Stimulated activated CD8-positive, alpha-beta memory T cell treated with anti-CD3 and anti-CD28 coated beads, Interleukin-2, amount 100 ng/mL, for 48 hours (primary cell): ENCODE measurements at places on chromosomes 1 and 21.

- DNase-seq, result no peak
Measured at GRCh38 chr1:84078108-84078841, 65.8 kb upstream of the PRKACB start.

- no peak for DNase-seq
Measured at GRCh38 chr1:116769994-116770393, 15.8 kb downstream of the CD2 start.

DNA sequence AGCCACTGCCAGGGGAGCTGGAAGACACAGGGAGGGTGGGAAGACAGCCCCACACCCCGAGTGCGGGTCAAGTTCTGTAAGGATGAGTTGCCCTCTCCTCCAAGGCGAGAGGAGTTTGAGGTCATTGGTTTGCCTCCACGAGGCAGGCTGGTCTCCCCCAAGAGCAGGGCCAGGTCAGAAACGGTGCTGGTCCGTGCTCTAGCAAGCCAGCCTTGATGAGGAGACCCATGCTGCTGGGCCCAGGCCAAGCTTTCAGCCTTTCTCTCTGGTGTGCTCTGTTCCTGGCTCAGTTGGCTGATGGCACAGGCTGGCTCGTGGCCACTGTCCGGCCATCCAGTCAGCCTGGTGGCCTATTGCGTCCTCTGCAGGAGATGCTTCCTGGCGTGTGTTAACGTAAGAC, 12.0 kb upstream of the PCBP3 start:
- no peak for DNase-seq

DNA sequence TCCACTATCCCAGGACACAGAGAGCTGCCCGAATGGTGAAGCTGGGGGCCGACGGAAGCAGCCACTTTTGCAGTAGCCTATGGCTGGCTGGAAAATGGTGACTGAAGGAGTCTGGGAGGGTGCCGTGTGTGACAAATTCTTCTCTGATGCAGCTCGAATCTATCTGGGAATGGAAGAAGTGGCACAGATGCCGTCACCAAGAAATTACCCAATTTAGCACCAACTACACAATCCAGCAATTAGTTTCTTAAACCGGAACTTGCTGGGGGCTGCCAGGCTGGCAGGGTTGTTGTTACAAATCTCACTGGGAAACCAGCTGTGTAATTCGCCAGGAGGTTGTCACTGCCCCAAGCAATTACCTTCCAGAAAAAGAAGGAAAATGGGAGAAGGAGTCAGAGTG, 18.0 kb downstream of the DLGAP3 start:
- DNase-seq, result no peak

DNA sequence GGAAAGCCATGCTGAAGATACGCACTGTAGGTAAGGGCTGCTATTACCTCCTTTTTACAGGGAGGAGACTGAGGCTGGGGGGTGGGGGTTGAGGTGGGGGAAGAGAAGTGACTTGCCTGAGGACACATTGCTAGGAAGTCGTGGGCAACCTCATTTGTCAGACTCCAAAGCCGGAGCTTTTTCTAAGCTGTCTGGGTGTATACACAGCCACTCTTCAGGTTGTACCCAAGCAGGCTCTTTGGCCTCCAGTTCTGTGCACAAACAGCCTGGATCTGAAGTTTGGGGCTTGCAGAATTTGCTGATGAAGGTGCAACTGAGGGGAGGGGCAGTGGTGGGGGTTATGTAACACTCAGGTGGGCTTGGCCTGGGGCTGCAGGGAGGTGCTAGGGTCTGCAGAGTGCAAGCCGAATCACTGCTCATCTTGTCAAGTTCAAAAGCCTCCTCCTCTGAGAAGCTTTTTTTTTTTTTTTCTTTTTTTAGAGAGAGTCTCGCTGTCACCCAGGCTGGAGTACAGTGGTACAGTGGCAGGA, 16.9 kb downstream of the TINAGL1 start:
- DNase-seq, result no peak

GRCh38 chr1:164780111-164780812, 221.3 kb downstream of the PBX1 start:
- no peak for DNase-seq

- no peak for DNase-seq
Measured at GRCh38 chr1:119882132-119883049, 13.9 kb downstream of the ADAM30 start.

GRCh38 chr1:190908691-190909090, 431.0 kb upstream of the BRINP3 start:
- DNase-seq, result no peak

- no peak for DNase-seq
Measured at GRCh38 chr21:25234857-25235801, 372.2 kb downstream of the MRPL39 start.

GRCh38 chr1:24323281-24323680, 4.1 kb downstream of the GRHL3 start:
- no peak for DNase-seq

- peak; percentile 12 for DNase-seq
Measured at GRCh38 chr1:42379794-42380585, 602 bp upstream of the RIMKLA start.

GRCh38 chr1:43854473-43854872, 79.1 kb upstream of the ARTN start:
- DNase-seq, result no peak

GRCh38 chr1:179043266-179043665, 17.6 kb downstream of the FAM20B start:
- DNase-seq, result no peak

- DNase-seq, result no peak
Measured at GRCh38 chr1:246677842-246678241, 46.4 kb upstream of the SCCPDH start.

DNA sequence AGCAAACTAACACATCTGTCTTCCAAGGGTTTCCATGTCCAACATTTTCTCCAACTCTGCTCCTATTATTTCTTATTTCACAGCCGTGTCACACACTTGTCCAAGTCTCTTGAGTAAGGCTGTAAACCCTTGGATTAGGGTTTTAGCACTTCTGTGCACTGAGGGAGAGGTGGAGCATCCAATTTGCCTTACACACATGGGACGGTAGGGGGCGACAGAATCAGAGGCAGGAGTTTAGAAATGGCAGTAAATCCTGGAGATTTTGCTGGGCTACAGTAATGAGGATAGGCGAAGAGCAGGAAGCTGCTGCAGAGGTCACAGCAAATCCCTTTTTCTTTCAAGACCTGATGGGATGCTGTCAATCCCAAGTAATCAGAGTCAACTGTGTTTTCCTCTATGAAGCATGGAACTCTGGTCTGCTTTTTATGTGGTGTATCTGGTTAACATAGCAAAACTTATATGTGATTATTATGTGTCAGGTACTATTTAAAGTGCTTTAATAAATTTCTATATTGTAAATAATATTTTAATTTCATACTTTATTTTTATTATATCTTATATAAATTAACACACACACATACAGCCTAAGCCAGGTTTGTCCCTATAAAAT, 15.4 kb upstream of the LCE5A start:
- DNase-seq, result peak; percentile 8

DNA sequence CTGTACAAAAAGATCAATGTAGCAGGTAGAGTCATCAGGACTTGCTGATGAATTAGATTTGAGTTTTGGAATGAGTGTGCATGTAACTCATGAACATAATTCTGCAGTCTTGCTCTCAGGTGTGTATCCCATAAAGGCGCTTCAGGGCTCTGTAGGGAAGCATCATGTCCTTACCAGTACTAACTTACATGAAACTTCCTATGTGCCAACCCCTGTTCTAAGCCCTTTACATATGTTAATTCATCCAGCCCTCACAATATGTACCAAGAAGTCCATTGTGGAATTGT, 2.1 kb upstream of the FCRLB start:
- DNase-seq, result no peak

- no peak for DNase-seq
Measured at GRCh38 chr1:41502912-41503311, 18.4 kb upstream of the EDN2 start.

DNA sequence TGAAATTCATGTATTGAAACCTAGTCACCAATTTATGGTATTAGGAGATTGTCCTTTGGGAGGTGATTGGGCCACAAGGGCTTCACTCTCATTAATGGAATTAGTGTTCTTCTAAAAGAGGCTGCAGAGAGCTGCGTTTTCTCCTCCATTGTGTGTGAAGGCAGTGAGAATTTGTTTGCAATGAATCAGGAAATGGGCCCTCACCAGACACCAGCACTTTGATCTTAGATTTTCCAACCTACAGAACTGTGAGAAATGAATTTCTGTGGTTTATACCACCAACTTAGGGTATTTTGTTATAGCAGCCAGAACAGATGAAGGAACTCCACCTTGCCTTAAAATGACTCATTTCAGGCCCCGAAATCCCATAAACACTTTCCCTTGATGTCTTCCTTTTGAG, 544.2 kb downstream of the RWDD3 start:
- DNase-seq, result no peak

DNA sequence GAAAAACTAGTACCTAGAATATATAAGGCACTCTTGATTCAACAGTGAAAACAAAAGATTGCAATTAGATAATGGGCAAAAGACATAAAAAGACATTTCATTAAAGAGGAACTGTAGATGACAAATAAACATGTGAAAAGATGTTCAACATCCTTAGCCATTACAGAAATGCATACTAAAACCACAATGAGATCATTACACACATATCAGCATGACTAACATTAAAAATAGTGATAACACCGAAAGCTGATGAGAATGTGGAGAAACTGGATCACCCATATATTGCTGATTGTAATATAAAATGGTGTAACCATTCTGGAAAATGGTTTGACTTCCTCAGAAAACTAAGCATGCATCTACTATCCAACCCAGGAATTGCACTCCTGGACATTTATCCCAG, 340.3 kb downstream of the SEC16B start:
- no peak for DNase-seq

DNA sequence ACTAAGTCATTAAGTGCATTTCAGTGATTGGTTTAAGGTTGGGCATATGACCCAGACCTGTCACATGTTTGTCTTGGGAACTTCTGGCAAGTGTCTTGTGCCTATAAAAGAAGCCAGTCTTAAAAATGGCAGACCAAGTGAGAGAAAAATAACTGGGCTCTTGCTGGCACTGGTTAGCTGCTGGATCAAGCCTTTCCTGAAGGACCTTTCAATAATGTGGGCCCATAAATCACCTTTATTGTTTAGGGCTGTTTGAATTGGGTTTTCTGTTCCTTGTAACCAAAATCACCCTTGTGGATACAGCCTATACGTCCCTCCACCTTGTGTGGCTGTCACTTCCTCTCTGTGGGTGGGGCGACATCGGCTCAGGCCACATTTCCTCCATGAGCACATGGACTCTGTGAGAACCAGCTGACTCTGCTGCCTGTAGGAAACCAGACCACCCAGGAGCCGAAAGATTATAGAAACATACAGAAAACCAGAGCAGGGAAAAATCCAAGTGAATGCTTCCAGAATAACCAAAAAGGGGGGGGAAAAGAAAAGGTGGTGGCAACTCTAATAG, 25.6 kb upstream of the WNT4 start:
- no peak for DNase-seq

- no peak for DNase-seq
Measured at GRCh38 chr1:41387667-41388091, 26.4 kb downstream of the FOXO6 start.

- DNase-seq, result no peak
Measured at GRCh38 chr1:246428542-246429308, 78.4 kb downstream of the SMYD3 start.

DNA sequence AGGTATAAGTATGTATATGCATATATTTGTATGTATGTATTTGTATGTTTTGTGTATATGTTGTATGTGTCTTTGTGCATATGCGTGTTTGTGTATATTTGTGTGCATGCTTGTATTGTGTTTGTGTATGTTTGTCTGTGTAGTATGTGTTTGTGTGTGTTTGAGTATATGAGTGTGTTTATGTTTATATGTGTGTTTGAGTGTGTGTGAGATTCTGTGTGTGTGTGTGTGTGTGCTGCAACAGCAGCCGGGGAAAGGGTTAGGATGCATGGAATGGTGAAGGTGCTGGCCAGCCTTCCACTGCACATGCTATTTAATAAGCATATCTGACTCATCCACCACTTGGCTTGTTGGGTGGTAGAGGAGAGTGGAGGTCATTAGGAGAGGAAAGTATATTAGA, 46.6 kb upstream of the RAB4A start:
- DNase-seq, result no peak

DNA sequence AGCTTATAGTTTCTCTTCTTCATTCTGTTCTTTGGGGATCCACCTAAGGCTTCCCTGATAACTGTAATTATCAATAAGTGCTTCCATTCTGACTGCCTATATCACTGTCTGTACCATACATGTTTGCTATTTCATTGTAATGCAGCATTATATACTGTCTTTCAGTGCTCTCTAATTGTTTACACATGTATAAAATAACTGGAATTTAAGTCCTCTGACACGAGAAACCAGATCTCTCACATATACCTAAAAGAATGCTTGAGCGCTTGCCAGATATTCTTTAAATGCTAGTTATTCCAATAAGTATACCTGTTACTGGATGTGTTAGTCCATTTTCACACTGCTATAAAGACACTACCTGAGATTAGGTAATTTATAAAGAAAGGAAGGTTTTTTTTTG, 34.7 kb downstream of the CELF3 start:
- DNase-seq, result no peak

DNA sequence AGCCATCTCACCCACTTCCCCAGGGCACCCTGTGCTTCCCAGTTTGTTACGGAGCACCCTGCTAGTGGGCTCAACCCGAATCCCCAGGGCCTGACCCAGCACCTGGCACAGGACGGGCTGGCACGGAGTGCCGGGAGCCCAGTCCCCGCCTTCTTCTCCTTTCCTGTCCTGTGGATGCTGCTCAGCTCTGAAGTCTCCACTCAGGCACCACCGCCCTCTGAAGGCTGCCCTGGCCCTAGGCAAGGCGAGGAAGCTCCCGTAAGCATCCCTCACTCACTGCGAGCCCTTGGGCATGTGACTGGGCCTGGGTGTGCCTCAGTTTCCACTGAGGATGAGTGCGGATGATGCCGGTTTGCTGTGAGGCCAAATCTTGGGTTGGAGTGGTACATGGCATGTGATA, 21.8 kb downstream of the SLC1A7 start:
- no peak for DNase-seq

- DNase-seq, result no peak
Measured at GRCh38 chr1:186605762-186606350, 74.4 kb downstream of the PTGS2 start.

GRCh38 chr1:13517193-13517812, 3.5 kb upstream of the LRRC38 start:
- no peak for DNase-seq

- DNase-seq, result no peak
Measured at GRCh38 chr1:167460836-167461235, 57.5 kb downstream of the CD247 start.

GRCh38 chr1:229223498-229223897, 47.4 kb upstream of the RAB4A start:
- DNase-seq, result no peak

- DNase-seq, result peak; percentile 47
Measured at GRCh38 chr21:45923146-45923545, 58.4 kb upstream of the COL6A1 start.

GRCh38 chr1:155466996-155467395, 95.6 kb downstream of the ASH1L start:
- DNase-seq, result no peak

GRCh38 chr21:15552914-15553494, 176.8 kb upstream of the USP25 start:
- DNase-seq, result no peak

DNA sequence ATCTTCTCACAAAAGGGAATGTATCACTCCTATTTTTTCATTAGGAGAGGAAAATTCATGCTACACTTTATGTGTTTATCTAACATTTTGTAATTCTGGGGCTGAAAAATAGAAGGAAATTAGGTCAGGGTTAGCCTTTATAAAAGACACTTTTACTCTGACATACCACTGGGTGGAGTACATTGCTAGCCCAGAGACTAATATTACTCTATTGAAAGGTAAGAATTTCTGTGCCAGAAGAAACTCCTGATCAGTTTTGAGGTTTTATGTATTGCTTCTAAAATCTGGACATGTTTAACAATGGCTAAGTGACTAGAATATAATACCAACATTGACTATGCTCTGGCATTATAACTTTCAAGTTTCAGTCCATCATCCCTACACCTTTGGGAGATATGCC, 724.6 kb downstream of the USP25 start:
- DNase-seq, result no peak
